MCF 10A (cell line): ENCODE measurements at places on chromosomes 5 and 9. TPM values are rescaled to one million over a fixed set of nuclear protein-coding genes. Genes with fewer than 3 reads are reported as not detected.

Gene SIT1
- not detected in 2 replicates for total RNA-seq

DNA sequence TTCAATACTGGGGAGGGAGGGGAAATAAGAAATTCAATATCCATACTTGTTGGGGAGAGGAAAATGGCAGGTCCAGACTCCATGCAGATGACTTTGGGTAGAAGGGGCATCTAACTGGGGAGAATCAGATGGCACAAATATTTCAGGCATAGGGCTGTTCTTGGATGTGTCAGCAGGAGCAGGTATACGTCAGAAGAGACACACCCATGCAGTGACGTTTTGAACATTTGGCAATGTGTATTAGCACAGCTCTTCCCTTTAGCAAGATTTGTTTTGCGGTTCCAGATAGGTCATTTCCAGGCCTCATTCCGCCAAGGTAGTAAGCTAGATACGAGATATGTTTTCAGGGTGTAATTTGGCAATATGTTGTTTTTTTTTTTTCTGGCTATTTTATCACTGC, 187.2 kb upstream of the CDH10 start:
- H3K36me3 ChIP-seq = no peaks in the 10 kb centered on the region
- no peaks in the 10 kb centered on the region for H3K27me3 ChIP-seq
- peak overlapping the region; percentile 30 for H3K4me3 ChIP-seq

DNA sequence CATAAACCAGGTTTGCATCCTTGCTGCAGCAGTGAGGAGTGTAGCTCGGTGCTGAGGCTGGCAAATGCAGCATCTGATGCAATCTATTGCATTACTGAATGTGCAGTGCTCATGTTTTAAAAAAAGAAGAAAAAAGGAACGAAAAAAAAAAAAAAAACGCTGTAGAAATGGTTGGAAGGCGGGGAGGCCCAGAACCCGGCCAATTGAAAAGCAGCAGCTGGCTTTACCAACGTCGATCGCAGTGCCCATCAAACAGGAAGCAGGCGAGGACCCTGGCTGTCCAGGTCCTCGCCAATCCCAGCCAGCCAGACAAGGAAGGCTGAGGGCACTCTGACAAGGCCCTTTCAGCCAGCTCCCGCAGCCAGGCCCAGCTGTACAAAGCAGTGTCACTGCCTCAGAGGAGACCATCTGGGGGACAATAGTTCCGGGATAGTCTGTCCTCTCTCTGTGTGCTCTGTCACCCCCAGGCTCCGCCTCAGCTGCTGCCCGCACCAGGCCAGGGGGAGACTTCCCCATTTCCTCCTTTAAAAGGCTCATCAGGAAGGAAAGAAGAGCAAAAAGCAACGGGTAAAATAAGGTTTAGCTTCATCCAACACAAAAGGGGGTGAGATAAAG, 21.8 kb upstream of the CPEB4 start:
- H3K27me3 ChIP-seq = no peaks in the 10 kb centered on the region
- no peak overlapping the region for H3K4me3 ChIP-seq
- no peaks in the 10 kb centered on the region for H3K36me3 ChIP-seq

DNA sequence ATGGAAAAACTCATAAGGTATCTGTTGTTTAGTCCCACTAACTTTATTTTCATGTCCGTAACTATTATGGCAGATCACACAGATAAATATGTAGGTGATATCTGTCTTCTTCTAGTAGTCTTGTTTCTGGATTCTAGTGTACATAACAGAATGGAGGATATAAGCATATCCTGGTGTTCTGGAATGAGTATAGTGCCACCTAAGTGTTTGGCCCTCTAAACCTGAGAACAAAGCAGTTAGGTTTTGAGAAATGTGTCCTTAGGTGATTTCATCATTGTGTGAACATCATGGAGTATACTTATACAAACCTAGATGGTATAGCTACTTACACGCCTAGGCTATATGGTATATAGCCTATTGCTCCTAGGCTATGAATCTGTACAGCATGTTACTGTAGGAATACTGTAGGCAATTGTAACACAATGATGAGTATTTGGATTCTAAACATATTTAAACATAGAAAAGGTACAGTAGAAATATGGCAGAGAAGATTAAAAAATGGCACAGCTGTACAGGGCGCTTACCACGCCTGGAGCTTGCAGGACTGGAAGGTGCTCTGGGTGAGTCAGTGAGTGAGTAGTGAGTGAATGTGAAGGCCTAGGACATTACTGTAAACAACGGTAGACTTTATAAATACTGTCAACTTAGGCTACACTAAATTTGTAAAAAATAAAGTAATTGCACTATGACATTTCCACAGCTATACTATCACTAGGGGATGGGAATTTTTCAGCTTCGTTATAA, 150.3 kb upstream of the SLC24A2 start:
- no peak overlapping the region for H3K4me3 ChIP-seq
- H3K27me3 ChIP-seq = peaks cover 3% of the 10 kb centered on the region
- no peaks in the 10 kb centered on the region for H3K36me3 ChIP-seq

GRCh38 chr5:32713770-32714381, 2.8 kb downstream of the NPR3 start:
- H3K27me3 ChIP-seq = no peaks in the 10 kb centered on the region
- H3K4me1 ChIP-seq = peaks cover 6% of the 10 kb centered on the region
- H3K36me3 ChIP-seq = peaks cover 5% of the 10 kb centered on the region
- no peak for DNase-seq
- no peak overlapping the region for H3K27ac ChIP-seq

DNA sequence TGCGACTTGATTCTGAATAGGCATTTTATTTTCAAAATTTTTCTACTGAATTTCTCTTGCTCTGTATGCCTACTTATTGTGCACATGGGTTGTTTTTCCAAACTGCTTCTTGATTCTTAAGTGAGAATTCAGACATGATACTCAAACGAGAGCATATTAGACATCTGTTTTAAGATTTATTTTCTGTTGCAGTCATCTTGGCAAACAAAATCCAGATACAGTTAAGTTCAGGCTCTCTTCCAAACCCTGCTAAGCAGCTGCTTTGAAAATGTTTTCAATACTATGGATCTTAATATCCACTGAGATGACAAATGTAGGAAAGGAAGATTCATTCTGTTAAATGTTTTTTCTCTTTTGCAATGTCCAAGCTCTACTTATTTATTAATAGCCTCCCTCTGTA, 4.5 kb downstream of the TMEM215 start:
- H3K27ac ChIP-seq = no peak overlapping the region
- DNase-seq = no peak
- peaks cover 56% of the 10 kb centered on the region for H3K27me3 ChIP-seq
- H3K4me3 ChIP-seq = no peak overlapping the region
- no peaks in the 10 kb centered on the region for H3K36me3 ChIP-seq

GRCh38 chr5:30880514-30880913, 313.0 kb upstream of the CDH6 start:
- no peak for DNase-seq
- H3K36me3 ChIP-seq = no peaks in the 10 kb centered on the region
- H3K27me3 ChIP-seq = no peaks in the 10 kb centered on the region
- no peak overlapping the region for H3K4me3 ChIP-seq

- H3K4me1 ChIP-seq = peaks cover 6% of the 10 kb centered on the region
- no peaks in the 10 kb centered on the region for H3K27me3 ChIP-seq
- H3K4me3 ChIP-seq = no peak overlapping the region
- DNase-seq = peak; percentile 27
- no peak overlapping the region for H3K27ac ChIP-seq
Measured at GRCh38 chr9:28648723-28649122, 1075.4 kb upstream of the C9orf72 start.
